Ovary (tissue), 10 donors: ENCODE measurements at places on chromosomes 4 and X.

DNA sequence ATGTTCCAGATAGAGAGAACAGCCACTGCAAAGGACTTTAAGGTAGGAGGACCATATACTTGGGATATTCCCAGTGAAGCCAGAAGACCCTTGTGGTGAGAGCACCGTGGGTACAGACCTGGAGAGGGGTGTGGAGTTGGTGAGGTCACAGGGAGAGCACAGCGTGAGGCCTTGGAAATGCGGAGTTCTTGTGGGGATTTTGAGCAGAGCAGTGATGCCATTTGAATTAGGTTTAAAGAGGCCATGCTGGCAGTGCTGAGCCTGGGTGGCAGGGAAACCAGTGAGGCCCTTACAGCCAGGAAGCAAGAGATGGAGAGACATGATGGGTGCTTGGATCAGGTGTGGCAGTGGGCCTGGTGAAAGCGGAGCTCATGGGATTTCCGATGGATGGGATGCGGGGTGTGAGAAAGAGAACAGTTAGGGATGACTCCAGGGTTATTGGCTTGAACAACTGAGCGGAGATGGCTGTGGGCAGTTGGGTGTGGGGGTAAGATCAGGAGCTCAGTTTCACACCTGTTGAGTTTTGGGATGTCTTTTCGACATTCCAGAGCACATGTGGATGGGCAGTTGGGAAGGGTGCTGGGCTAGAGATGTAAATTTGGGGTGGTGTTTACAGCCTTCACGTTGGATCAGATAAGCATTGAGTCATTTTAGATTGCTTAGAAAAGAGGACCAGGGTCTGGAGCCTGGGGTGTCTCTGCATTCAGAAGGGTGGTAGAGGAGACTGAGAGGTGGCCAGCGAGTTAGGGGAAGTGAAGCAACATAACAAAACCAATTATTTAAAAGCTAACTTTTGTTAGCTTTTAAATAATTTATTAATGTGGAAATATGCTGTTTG lies 68.9 kb downstream of the TMEM131L start:
- DNase-seq, result no peak

GRCh38 chr4:41927796-41928499 lies 7.3 kb upstream of the TMEM33 start:
- no peak for DNase-seq

DNA sequence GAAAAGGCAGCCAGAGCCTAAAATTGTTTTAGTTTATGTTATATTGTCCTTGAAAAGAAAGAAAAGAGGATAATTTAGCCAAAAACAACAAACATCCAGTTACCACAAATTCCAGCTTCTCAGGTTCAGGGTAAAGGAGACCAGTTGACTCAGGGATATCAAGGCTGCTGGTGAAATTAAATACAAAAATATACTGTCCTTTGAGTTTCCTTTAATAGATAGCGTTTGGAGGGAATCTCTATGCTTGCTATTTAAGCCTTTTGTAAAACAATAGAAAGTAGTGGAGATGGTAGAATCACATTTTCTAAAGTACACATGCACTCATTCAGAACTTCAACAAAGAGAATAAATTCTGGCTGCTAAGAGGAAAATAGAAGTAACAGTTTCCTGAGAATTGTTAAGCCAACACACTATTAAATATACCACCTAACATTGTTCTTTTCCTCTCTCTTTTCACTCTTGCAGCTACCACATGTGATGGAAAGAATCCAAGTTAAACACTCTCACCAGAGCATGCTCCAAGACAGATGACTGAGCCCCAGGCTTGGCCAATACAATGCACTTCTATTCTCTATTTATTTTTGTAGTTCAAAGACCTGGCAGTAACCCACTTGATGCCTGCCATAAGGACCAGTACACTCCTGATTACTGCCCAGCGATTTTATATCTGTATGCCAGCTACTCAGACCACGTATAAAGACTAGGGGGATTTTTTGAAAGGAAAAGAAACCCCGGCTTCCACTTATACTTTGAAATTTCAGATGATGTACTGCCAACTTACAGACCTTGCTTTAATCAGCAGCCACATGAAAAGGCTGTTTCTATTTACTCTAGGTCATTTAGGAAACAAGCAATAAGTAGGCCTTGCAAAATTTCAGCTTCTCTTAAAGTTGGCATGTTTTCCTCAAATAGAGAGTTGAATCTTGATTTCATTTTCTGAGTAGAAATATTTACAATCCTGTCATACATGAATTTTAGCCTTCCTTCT lies 756.9 kb downstream of the FAT4 start:
- DNase-seq, result no peak

DNA sequence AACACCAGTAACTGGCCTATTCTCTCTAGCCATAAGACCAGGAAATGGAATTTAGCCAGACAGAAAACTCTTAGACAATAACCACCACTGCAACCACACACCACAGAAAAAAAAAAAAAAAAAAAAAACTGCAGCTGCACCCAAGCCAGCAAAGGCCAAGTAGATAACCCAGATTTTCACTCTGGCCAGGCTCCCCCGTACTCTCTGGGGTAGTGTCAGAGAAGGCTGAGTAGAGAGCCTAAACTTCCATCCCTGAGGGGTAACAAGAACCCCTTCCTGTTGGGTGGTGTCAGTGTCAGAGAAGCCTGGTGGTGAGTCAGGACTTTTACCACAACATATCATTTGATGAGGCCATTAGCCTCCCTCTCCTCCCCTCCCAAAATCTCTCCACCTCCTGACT lies 5.6 kb upstream of the DLG3 start:
- no peak for DNase-seq

DNA sequence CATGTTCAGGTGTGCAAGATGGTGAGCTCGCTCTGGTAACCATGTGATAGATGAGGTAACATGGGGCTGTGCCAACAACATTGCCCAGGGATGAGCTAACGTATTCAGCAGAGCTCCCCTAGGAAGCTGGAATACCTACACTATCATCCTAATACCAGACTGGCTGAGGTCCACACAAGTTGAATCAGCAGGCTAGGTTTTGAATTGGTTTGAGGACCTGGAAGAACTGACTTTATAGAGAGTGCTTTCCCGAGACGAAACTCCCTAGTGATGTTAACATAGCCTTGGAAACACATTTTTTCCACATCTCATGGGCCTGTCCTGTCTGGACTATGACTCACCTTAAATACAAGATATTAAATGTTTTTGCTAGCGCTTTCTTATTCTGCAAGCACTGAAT lies 56.7 kb downstream of the IGFBP7 start:
- no peak for DNase-seq

- no peak for DNase-seq
Measured at GRCh38 chr4:74092957-74093356, 6.0 kb downstream of the CXCL2 start.

DNA sequence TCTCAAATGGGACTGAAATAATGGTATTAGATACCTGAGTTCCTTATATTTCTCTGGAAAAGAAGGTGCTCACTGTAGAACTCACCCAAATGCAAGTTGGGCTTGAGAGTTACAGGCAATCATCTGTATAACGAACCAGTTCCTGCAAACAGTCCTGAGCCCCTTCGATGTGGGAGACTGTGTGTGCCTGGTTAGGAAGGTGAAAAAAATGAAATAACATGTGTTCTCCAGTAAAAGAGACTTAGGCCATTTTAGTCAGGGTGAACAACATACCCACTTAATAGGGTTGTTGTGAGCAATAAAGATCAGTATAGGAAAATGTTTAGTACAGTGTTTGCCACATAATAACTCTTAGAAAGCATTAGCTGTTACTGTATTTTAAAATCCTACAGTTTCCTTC lies 23.4 kb downstream of the STIM2 start:
- DNase-seq, result no peak

GRCh38 chr4:112759313-112759712 lies 122.4 kb downstream of the LARP7 start:
- DNase-seq, result no peak

GRCh38 chr4:188023682-188024081 lies 28.1 kb downstream of the ZFP42 start:
- no peak for DNase-seq

- no peak for DNase-seq
Measured at GRCh38 chr4:151199319-151200190, 77.4 kb upstream of the PRSS48 start.

DNA sequence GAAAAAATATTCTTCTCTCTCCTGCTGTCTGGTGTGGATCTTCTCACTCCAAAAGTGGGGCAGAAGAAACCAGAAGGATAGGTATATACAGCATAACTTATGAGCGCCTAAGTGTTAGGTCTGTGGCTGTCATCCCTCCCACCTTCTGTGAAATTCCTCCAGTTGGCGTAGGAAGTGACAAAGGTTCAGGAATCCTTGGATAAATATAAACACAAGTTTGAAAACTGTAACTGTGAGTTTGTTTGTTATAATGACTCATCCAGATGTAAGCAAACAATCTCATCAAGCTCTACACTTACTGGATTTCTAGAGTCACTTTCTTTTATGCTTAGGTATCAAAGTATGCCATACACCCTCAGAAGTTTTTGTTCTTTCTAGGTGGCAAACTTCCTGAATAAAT lies 405.2 kb downstream of the FAT4 start:
- no peak for DNase-seq

DNA sequence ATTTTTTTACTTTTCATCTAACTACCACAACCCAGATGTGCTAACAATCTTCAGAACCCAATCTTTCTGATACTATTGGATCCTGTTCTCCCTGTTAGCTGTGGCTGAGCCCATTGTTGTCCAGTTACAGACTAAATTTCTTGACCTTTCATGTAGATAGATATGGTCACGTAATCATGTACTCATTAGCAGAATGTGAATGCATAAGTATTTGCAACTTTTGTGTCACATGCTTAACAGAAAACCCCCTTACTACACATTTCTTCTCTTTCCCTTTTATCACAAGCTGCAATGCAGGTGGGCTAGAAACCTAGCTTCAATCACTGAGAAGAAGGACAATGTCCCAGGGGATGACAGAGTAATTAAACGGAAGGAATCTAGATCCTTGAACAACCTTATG lies 13.1 kb upstream of the FAM13A start:
- DNase-seq, result no peak

GRCh38 chrX:77918568-77918967 lies 8.1 kb downstream of the ATP7A start:
- no peak for DNase-seq

DNA sequence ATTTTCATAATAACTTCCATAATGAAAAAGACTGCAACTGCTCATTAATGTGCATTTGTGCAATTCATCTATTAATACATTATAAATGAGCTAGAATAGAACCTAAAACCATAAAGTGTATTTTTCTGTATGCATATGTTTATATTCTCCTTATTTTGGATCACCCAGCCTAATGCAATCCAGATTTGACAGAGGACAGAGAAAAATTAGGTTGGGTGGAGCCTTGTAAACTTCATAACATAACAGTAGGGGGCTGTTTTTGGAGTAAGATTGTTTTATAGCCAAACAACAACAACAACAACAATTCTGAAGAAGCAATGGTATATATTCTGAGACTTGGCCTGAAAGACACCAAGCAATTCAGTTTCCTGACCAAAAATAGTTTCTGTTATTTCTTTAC lies 615.3 kb upstream of the SLIT2 start:
- DNase-seq, result no peak

- DNase-seq, result no peak
Measured at GRCh38 chr4:25128671-25129070, 31.6 kb downstream of the SEPSECS start.

DNA sequence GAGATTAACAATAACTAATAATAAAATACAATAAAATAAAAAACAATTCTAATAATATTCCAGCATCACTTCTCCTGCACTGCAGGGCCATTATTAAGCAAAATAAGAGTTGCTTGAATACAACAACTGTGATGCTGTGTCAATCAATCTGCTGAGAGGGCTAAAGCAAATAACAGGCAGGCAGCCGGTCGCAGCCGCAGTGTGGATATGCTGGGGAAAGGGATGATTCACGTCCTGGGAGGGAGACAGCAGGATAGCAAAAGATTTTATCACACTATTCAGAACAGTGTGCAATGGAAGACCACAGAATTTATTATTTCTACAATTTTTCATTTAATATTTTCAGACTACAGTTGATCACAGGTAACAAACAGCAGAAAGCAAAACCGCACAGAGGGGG lies 76.5 kb upstream of the SMARCAD1 start:
- DNase-seq, result no peak

- DNase-seq, result no peak
Measured at GRCh38 chrX:54785901-54786300, 12.2 kb downstream of the ITIH6 start.
